Osteoblast (primary cell): ENCODE measurements at places on chromosomes 3 and 15. TPM values are rescaled to one million over a fixed set of nuclear protein-coding genes. Genes with fewer than 3 reads are reported as not detected.

GRCh38 chr3:22012471-22012870, 261.5 kb upstream of the ZNF385D start:
- no peak for DNase-seq

- DNase-seq = no peak
These were observed 13.6 kb upstream of the TFG start for GRCh38 chr3:100695696-100696095.

DNA sequence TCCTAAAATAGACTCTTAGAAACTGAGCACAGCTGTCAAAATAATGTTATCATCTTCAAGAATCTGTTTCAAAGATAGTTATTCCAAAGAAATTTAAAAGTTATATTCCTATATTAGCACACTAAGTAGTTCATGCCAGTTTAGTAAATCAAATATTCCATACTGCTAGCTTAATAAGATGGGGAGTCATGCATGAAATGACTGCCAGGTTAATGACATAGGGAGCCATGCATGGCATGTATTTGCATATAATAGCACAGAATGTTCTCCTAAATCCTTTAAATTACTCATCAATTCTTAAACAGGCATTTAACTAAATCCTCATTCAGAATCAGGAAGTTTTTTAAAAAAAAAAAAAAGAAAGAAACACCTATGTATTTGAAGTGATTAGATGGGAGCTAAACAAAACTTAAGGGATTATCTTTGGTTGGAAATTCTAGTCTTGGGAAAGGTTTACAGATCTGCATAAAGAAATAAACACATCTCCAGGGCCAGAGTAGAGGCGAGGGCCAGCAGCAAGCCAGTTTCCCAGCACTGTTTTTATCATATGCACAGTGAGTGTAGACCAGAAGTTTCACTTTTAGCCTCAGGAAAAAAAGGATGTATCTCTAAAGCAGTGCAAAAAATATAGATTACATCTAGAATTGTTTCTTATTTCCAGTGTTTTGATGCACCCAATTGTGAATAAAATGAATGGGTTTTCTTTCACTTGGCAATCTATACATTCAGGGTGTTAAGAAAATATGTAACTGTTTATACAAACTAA, 366.4 kb upstream of the AGTR1 start:
- DNase-seq = peak; percentile 64

GRCh38 chr15:89784686-89784960, 8.5 kb downstream of the MESP2 start:
- DNase-seq = no peak

- DNase-seq = no peak
These were observed 251.3 kb downstream of the THSD4 start for GRCh38 chr15:71366522-71366921.

DNA sequence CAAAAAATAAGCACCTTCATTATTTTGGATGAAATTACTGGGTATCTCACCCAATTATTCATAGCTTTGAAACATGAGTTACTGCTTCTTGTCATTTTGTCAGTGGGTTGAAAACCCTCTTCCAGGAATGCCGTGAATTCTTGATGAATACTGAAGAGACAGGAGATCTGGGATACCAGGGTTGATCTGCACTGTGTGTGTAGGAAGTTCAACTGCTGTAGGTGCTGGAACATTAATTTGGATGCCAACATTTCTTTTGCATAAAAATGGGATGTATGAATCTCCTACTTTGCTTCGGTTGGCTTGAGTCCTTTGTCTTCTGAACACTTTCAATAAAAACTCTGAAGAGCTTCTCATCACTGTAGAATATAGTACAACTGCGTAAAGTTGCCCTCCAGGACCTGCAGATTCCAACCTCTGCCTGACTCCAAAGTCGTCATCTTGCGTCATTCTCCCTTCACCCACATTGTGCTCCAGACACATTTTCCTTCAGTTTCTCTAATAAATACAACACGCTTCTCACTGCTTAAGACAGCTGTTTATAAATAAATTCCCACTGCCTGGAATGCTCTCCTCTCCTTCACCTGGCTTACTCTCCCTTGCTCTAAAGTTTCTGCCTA, 312.7 kb upstream of the TGFBR2 start:
- no peak for DNase-seq

DNA sequence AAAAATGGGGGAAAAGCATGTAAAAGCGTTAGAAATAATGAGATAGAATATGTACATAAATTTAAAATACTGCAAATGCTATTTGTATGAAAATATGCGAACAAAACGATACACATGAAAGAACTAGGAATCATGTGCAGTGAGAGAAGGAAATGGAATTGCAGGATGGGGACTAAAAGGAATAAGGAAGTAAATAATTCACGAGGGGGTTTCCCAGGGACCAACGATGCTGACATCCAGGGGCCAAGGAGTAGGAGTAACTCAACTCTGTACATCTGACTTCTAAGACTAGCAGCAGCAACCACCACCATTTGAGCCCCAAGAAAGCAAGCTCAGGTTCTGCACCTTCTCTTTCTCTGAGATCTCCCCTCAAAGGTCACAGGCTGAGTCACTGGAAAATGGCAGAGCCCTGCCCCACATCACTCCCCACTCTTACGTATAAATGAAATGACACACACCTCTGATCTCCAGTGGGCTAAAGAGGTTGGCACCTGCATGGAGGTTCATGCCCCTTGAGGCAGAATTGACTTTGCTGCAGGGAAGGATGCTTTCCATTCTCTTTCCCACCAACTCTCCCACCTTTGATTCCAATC, 100.0 kb upstream of the DLG1 start:
- no peak for DNase-seq

- DNase-seq = peak; percentile 58
These were observed 14.2 kb upstream of the SLC6A6 start for GRCh38 chr3:14388201-14388600.

- peak; percentile 96 for DNase-seq
These were observed 2.7 kb upstream of the NR2E3 start for GRCh38 chr15:71807691-71808091.

DNA sequence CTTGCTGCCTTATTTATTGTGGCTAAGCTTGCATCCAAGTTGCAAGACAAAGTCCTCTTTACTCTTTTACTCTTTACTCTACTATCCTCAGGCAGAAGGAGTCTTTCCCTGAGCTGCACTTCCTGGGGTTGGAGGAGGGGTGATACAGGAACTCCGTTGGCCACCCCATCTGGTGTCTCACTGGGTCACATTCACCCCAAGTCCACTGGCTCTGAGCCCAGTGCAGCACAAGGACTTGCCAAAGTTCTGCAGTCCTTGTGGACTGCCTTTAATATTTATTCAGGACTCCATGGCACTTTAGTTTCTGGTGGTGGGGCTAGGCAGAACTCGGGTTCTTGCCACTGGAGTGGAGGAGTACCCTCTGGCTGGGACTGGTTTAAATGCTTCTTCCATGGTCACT, 165.4 kb upstream of the KCNH8 start:
- DNase-seq = no peak

ITIH1 gene
- total RNA-seq = not detected in 2 replicates

CCR9 gene
- not detected in 2 replicates for total RNA-seq

TMEM207 gene
- total RNA-seq = not detected in 2 replicates

P2RY1 gene
- under 0.01 and 0.36 TPM in 2 replicates for total RNA-seq

CYP8B1 gene
- total RNA-seq = not detected in 2 replicates

GABRB3 gene
- total RNA-seq = under 0.01 and 1.5 TPM in 2 replicates

ANKRD34C gene
- total RNA-seq = not detected in 2 replicates

BFSP2 gene
- not detected in 2 replicates for total RNA-seq
